T follicular helper cell (primary cell): ENCODE measurements at places on chromosomes 1 and 21.

DNA sequence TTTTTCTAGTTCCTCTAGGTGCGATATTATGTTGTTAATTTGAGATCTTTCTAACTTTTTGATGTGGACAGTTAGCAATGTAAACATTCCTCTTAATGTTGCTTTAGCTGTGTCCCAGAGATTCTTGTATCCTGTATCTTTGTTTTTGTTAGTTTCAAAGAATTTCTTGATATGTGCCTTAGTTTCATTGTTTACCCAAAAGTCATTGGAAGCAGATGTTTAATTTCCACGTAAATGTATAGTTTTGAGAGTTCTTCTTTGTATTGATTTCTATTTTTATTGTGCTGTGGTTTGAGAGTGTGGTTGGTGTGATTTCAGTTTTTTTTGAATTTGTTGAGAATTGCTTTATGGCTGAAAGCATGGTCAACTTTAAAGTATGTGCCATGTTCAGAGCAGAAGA lies 319.4 kb downstream of the PTBP2 start:
- DNase-seq, result no peak

DNA sequence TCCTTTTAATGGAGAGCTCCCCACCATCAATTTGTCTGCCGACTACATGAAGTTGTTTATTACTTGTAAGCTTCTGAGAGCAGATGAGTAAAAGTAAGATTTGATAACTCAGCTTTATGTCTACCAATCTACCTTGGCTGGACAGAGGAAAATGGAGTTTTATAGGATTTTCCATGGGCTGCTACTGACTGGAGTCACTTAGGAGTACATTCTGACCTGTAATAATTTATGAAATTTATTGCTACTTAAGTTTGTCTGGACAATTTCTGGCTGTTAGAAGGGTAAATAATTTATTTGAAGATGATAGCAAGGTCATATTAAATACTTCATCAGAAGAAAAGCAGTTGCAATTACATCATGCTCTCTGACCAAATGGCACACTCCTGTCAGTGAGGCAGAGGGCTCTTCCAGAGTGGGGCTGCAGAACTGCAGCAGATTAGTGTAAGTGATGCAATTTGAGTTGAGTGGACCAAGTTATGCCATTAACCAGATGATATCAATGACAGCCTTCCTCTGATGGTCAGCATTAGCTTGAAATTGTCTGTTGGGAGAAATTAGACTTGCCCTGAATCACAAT lies 736.7 kb upstream of the PTBP2 start:
- DNase-seq, result no peak

GRCh38 chr1:75067975-75068374 lies 66.2 kb upstream of the LHX8 start:
- no peak for DNase-seq

- DNase-seq, result no peak
Observed at GRCh38 chr1:212366901-212367300, 47.8 kb downstream of the PACC1 start.

GRCh38 chr1:160474392-160475242 lies 48.4 kb downstream of the SLAMF6 start:
- no peak for DNase-seq

DNA sequence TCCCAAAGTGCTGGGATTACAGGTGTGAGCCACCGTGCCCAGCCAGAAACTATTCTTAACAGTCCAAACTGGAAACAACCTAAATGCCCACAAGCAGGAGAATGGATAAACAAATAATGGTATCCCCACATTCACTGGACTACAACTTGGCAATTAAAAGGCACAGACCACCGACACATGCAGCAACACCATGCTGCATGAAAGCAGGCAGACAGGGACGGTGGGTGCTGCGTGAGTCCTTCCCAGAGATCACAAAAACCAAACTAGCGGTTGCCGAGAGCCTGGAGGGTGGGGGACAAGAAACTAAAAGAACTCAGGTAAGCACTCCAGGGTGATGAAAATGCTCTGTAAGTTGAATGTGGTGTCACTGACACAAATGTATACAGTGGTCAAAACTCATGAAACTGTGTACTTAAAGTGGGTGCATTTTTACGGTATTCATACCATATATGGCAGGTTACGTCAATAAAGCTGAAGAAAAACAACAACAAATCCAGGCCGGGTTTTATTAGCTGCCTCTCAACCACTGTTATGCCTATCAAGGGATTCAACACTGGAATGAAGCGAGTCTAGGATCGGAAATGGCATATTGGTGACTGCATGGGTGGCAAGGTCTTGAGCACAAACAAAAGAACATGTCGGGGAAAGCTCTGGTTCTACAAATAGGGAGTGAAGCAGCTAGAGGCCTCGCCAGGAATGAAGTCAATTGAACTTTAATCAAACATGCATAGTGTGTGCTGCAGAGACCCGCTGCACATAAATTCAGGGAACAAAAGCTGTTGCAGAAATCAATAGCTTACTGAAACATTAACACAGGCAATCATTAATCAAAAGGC lies 52.4 kb downstream of the SLC45A1 start:
- DNase-seq, result no peak

DNA sequence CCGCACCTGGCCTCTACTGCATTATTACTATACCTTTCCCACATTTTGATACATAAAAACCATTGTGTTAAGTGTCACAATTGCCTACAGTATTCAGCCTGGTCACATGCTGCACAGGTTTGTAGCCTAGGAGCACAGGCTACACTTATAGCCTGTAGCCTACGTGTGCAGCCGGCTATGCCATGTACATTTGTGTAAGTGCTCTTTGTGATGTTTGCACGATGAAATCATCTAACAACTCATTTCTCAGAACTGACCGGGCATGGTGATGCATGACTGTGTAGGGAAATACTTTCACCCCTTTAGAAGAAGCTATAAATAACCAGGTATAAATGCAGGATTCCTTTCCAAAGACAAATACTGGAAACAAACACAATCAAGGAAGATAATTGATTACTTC lies 12.1 kb downstream of the ERG start:
- DNase-seq, result no peak

GRCh38 chr1:3501856-3502640 lies 47.6 kb downstream of the ARHGEF16 start:
- no peak for DNase-seq

- DNase-seq, result no peak
Observed at GRCh38 chr21:38658511-38658910, 147.2 kb upstream of the ETS2 start.

DNA sequence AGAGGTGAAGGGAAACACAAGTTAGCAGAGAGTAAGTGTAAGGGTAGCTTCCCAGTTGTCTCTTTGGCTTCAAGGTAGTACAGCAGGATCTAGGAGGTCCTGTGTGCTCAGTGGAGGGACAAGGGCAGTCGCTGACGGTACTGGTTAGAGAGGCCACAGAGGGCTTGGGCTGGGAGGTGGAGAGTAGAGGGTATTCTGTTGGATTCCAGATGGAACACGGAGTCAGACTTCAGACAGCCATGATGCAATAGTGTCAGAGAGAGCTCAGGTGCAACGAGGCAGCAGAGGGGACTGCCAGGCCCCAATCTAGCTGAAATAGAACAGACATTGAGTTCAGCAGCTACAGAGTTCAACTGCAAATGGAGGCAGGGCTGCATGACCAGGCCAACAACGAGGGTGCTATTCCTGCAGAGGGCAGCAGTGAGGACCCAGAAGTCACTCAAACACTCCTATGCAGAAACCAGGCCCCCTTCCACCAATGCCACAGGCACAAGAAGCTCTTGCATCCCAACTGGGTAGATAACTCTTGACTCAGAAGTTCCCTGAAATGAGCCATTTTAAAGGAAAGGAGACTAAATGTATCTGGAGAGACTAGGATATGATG lies 325.0 kb upstream of the ESRRG start:
- DNase-seq, result no peak

DNA sequence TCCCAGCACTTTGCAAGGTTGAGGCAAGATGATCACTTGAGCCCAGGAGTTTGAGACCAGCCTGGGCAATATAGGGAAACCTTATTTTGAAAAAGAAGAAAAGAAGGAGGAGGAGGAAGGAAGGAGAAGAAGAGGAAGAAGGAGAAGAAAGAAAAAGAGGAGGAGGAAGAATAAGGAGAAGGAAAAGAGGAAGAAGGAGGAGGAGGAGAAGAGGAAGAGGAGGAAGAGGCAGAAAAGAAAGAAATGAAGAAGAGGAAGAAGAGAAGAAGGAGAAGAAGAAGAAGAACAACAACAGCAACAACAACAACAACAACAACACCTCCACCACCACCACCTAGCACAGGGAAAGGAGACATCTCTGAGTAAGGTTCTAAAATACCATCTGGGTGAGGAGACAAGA lies 10.6 kb downstream of the SELENBP1 start:
- DNase-seq, result no peak

GRCh38 chr1:241171991-241172390 lies 185.0 kb downstream of the RGS7 start:
- DNase-seq, result no peak

DNA sequence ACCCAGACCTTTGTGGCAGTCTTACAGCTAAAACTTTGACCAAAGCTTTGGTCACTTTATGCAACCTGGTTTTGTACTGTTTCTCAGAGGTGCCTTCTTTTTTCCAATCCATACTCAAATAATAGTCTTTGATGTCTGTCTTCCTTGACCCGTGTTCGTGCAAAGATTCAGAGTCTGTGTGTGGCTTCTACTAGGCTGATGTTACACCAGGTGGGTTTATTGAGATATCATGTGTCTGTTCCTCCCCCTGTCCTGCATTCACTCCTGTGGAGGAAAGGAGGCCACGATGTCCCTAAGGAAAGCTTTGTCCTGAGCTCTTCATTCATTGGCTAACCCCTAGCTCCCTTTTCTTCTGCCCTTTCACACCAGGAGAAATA lies 15.0 kb upstream of the IKBKE start:
- no peak for DNase-seq

DNA sequence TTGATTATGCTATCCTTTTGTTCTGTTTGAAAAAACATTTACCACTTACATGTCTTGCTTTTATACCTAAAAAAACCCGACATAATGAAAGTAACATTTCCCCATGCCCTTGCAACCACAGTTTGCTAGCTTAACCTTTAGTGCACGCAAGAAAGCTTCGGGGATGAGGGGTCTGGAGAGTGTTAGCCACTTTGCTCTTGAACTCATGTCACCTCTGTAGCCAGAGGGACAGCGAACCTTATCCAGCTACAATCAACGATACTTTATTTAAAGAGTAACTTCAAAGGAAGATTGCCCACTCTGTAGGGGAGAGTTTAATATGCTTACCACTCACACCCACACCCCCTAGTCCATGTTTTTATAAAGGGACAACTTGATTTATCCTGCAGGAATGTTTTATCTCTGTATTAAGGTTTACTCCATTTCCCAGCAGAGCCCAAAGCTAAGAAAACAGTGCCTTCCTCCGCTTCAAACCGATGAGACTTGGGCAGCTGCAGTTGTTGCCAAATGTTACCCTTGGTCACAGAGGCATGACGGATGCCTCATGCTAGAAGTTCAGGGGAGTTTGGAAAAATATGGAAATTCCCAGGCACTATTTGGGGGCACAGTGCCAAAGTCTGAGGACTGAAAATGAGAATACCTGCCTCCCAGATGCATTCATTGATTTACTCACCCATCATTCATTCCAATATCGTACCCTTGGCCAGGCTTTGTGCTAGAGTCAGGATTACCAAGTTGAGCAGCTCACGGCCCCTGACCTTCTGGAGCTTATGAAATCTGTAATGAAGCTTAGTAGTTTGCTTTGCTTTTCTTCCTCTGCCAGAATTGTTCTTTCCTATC lies 61.4 kb upstream of the VCAM1 start:
- no peak for DNase-seq

- no peak for DNase-seq
Observed at GRCh38 chr1:12157366-12158231, 9.2 kb upstream of the TNFRSF1B start.

DNA sequence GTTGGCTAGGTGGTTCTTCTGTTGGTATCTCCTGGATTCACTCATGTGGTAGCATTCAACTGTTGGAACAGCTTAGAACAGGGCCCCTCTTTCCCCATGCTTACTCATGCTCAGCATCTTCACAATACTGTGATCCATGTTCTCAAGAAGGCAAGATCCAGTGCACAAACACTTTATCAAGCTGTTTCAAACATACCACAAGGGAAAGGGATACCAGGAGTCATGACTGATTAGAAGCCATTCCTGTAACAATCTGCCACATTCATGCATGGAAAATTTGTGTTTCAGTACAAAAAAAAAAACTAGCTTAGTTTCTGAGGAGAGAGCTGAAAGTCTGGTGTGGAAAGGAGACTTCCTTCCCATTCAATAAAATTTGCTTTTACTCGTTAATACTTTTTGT lies 169.8 kb upstream of the CACYBP start:
- no peak for DNase-seq

DNA sequence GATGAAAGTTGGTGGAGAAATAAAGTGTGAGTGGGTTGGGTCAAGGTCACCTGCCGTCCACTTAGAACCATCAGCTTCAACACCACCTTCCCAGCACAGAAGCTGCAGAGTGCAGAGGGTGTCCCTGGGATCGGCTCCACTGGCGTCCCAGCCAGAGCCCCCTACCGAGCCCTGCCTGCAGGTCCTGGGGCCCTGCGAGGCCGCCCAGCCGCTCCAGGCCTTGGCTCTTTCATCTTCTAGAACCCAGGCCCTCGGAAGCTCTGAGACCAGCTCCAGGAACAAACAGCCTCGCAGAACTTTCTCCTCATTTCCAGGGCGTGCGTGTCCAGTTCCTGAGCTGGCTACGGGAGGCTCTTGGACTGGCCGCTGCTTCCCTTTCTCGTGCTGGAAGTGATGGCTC lies 166.0 kb downstream of the PRDM16 start:
- no peak for DNase-seq

GRCh38 chr1:203906932-203907331 lies 45.5 kb downstream of the SNRPE start:
- DNase-seq, result no peak

DNA sequence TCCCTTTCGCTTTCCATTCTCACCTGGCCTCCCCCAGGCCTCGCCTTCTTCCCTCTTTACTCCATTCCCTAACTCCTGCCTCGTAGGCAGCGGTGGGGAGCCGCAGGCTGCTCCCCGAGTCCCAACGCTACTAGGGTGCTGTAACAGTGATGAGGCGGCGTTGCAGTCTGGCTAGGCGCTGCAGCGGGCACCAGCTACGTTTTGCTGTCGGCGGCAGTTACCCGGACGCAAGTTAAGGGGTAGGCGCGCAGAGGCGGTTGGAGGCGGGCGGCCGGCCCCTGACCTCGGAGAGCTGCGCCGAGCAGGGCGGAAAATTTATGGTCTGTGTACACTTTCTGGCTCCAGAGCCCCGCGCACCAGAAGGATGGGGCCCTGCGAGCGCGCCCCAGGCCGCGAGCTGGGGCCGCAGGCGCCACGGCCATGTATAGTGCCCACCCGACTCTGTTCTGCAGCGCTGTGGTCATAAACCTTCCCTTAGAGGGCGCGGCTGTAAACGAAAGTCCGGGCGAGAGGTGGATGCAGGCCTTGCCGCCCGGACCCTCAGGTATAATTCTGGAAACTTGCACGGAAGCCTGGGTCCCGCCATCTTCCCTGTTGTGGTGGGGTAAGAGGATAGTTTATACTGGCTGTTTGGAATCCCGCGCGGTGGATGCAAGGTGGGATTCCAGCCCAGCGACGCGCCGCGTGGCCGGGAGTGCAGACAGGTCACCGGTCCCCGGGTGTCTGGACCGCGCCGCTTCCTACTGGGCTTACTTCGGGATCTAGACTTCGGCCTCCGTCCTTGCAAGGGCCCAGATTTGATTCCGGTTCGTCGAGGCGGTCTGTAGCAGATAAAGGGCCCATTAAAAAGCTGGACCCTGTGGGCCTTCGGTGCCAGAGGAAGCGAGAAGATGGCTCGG lies 15.0 kb downstream of the HLX start:
- DNase-seq, result no peak

- DNase-seq, result no peak
Observed at GRCh38 chr1:8094481-8095241, 68.6 kb upstream of the ERRFI1 start.
